ENCODE measurements at places on chromosomes 6 and 20.

DNA sequence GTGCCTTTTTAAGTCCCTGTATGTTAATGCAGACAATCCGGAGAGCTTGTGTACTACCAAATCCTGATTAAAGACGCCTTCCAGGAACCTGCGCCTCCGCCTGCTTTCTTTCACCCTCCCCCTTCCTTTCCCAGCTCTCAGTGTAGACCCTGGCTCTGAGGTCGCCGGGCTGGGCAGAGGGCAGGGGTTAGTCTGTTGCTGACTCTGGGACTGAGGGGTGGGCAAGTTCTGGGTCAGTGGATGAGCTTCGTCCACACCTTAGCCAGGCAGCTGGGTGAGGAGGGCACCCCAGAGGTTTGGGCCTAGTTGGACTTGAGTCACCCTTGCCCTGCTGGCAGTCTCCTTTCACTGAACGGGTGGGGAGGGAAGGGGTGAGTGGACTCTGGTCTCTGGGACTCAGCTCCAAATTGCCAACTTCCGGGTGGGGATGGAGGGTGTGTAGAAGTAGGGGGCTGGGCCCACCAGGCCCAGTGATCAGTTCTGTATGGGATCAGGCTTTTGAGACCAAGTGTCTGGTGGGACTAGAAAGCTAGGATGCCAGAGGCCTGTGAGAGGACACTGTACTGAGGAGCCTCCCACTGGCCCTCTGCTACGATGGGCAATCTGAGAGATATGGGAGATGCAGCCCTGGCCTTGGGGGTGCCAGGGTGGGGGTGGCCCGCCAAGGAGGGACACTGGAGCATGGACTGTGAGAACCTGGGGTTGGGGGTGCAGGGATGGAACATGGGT lies 21.3 kb upstream of the SLC22A7 start:
- no peak for DNase-seq

GRCh38 chr6:150632785-150633485 lies 33.2 kb downstream of the PLEKHG1 start:
- no peak for DNase-seq

DNA sequence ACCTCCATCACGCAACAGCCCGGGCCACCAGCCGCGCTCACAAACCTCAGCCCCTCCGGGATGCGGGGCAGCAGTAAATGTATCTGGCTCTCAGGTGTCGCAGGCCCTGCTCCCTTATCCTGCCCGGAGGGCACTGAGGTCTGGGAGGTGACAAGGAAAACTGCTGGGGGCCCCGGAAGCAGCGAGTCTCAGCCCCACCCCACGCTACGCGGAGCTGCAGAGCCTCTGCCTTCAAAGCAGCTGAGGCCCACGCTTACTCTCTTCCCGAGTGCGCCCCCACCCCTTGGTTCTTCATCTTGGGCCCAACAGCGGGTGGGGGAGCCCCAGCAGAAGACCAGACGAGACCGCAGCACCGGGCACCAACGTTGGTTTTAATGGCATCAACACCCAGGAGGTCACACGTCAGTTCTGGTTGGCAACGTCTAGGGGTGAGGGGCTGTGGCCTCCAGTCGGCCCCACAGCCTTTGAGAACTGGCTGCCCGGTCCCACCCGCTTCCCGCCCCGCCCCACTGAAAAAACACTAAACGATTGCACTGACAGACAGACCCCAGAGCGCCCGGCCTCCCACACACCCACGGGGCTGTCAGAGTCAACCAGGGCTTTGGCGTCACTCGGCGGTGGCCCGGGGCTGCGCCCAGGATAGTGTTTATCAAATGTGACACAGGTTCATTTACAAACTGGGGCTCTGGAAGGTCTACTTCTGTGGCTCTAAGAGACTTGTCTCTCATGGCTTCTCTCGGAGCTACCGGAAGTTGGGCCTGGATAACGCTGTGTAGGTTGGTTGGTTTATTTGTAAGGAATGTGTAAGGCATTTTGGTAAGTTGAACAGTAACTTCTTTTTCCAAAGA lies 43.7 kb downstream of the DSTN start:
- no peak for DNase-seq

GRCh38 chr6:160455081-160455480 lies 106.9 kb downstream of the SLC22A3 start:
- no peak for DNase-seq

DNA sequence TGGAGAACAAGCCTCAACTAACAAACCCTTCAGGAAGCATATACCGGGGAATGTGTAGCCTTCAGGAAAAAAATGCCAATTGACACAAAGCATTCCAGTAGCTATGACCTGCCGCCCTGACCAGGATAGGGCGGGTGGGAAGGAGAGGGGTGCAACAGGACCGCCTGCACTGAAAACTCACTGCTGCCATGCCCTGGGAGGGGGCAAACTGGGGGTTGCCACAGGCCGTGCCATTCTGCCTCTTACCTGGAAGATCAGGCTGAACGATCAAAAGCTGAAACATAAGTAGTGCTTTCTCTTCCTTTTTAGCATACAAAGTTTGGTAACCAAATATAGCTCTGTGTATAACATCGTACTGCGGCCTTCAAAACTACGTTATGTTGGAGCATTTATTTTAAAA lies 21.7 kb downstream of the NR2E1 start:
- DNase-seq: no peak

DNA sequence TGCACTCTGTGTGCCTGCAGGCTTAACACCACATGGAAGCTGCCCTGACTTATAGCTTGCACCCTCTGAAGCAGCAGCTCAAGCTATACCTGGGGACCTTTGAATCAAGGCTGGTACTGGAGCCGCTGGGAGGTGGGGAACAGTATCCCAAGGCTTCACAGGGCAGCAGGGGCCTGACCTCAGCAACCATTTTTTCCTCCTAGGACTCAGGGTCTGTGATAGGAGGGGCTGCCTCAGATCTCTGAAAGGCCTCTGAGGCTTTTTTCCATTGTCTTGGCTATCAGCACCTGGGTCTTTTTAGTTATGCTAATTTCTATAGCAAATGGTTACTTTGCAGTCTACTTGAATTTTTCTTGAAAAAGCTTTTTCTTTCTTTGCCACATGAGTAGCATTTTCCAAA lies 80.2 kb upstream of the OPRM1 start:
- DNase-seq: no peak

DNA sequence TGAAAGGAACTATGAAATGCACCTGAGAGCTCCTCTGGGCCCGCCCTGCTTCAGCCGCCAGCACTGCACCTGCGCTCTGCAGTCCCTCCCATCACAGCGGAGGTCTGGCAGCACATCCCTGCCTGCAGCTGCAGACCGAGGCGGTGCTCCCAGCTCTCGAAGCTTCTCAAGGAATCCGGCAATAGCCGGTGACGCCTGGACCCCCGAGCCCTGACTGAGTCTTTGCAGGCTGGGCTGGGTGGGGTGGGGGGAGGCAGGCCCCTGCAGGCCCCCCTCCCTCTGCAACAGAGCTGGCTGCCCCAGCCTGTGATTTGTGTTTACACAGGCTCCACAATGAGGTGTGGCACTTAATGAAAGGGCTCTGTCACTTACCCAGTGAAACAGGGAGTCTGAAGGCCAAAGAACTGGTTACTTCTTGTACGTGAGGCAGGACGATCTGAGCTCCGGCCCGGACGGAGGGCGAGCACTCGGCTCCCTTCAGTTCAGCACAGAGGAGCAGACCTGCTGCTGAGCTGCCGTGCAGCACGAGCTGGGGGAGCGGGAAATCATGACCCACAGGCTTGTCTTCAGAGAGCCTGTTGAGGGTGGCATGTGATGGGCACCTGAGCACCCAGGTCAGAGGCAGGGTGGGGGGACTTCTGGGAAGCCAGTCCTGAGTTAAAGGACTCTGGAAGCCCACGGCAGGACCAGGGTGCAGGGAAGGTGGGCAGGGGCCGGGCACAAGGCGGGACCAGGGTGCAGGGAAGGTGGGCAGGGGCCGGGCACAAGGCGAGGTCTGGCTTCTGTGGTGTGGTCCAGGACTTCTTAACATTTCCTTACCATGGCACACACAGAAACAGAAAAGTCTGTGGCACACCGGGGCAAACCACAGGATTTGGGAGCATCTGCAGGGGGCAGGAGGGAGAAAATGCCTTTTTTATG lies 192.3 kb upstream of the THBS2 start:
- no peak for DNase-seq

GRCh38 chr6:156880913-156881312 lies 103.7 kb downstream of the ARID1B start:
- no peak for DNase-seq

DNA sequence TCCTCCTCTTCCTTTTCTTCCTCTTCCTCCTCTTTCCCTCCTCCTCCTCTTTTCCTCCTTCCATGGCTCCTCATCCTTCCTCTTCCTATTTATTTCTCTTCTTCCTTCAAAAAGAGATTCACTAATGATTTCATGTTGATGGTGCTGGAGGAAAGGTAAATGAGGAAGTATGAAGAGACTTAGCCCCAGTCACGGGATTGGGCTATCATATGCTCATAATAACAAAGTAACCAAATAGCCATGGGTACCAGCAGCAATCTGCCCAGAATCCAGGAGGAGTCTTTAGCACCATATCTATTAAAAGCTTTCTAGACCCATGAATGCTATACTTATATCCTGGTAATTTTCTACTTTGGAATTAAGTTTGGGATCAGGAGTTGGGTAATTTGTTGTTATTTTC lies 910.9 kb upstream of the MAP3K7 start:
- no peak for DNase-seq

- DNase-seq: no peak
Measured at GRCh38 chr6:26270486-26270861, 94.5 kb upstream of the BTN3A2 start.

DNA sequence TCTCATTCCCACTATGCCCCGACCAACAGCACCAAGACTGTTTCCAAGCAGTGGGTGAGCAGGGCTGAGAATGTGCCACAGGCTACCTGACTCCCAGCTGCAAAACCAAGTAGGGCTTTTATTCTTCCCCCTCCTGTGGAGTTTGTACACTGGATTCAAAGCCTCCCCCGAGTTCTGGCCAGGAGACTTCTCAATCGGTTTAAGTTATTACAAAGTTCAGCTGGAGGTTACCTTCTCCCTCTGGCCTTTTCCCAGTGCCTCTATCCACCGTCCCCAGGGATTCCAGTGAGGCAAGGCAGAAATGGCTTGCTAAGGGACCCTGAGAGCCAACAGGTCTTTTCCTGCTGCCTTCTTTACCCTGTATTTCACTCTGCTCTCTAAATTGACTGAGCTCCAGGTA lies 217.0 kb downstream of the ADGRG6 start:
- DNase-seq: no peak
